ENCODE measurements at places on chromosomes 2 and 18.

- no peak for DNase-seq
Measured at GRCh38 chr18:2994603-2995432, 18.1 kb downstream of the LPIN2 start.

DNA sequence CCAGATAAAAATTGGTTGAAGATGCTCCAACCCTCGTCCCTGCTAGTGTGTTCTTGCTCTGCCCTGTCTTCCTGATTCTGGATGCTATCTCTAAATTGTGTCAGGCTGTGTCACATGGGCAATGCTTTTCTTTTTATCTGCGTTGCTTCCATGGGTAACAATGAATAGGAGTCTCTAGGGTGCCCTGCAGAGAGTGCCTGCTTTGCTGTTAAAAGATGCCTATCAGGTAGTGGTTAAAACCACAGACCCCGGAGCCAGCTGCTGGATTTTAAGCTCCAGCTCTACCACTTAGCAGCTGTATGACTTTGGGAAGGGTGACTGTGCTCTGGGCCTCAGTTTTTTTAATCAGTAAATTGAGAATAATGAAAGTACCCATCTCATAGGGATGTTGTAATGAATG lies 340.3 kb downstream of the PLCL1 start:
- DNase-seq = no peak

GRCh38 chr2:209834767-209835166 lies 63.1 kb downstream of the UNC80 start:
- no peak for DNase-seq

DNA sequence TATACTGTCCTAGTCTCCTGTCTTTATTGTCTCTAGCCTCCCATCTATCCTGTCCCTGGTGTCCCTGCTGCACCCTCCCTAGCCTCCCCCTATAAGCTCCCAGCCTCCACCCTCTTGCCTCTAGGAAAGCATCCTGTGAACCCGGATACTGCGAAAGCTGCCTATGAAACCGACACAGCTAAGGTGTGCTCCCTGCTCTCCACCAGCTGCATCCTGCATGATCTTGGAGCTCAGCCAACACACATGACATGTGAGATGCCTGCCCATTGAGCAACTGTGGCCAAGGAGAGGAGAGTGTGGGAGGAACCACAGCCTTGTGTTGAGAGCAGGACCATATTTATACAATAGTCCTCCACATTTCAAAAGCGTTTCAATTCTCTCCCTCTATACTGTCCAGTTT lies 187.1 kb downstream of the ZBTB7C start:
- peak; percentile 75 for DNase-seq

GRCh38 chr2:226791056-226791486 lies 8.5 kb downstream of the IRS1 start:
- DNase-seq = no peak

- DNase-seq = peak; percentile 71
Measured at GRCh38 chr2:30272761-30273573, 41.6 kb downstream of the LBH start.

DNA sequence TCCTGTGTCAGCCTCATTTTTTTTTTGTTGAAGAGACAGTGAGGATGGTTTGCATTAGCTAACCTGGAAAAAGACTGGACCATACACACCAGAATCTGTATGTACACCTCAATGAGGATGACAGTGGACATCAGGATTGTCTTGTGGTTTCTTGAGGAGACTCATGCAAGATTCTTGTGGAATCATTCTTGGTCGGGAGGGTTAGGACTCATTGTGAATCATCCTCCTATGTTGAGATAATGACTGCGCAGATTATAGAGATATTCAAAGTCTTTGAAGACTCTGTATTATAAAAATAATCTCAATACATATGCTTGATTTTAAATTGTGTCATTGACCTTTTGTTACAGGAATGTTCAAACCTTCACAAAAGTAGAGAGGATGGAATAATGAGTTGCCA lies 49.1 kb upstream of the DOCK10 start:
- no peak for DNase-seq

DNA sequence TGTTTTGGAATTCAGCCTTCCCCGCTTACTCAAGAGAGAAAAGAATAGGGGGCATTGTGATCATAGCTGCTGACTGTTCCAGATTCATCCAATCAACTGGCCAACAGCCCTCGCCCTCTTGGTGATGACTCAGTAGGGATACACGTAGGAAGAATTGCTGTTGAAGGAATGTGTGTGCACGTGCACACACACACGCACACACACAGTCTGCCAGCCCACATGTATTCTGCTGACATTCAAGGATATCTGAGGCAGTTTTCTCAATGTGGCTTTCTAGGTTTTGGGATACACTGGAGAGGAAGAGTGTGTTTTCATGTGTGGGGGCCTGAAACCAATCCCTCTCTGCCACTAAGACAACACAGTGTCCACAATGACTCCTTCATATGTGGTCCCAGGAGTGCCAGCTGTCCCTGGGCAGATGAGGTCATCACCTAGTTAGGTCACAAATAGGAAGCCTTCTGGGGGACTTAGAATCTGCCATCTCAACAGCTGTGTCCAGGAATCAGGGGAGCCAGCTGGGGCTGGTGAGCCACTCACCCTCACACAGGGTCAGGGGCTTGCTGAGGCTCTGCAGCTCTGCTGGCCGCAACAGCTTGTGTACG lies 352.6 kb downstream of the SS18 start:
- DNase-seq = no peak

DNA sequence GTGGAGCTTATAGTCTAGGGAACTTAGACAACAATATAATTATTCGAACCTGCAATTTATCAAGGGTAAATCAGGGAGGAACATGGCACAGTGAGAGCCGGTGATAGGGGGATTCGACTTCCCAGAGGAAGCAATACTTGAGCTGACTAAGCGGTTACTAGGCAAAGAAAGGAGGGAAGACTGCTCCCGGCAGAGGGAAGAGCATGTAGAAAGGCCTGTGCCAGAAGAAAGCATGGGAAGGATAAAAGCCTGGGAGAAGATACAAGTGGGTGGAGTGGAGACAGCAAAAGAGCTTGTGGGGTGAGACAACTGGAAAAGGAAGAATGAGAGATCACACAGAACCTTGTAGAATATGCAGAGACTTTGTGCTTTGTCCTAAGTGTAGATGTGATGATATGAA lies 93.3 kb downstream of the MARCHF4 start:
- no peak for DNase-seq

DNA sequence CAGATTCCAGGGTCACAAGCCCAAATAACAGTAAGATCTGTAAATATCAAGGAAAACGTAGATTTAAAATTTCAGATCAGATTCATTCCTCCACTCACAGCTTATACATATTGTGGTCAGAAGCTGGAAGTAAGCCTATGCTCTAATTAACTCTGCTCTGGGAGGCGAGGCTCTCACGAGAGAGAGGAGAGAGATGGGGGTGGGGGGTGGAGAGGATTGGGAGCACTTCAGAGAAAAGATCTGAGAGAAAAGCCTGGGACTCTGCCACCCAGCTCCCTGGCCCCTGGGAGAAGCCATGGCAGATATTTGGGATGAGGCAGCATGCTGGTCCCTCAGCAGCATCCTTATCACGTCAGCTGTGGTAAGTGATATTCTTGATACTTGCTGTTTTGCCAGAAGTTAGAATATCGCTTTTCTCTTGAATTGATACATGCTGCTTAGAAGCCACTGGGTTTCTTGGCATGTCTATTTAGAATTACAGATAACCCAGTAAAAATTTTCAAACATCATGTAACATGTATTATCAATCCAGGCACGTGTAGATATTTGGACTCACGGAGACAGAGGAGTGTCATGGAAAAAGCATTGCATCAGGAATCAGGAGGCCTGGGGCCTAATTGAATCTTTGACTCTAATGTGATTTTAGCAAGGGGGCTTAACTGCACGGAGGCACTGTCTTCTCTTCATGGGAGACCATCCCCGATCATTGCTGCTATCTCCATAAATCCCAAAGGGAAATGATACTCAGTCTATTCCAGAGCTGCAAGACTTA lies 265.4 kb downstream of the HRH4 start:
- no peak for DNase-seq

DNA sequence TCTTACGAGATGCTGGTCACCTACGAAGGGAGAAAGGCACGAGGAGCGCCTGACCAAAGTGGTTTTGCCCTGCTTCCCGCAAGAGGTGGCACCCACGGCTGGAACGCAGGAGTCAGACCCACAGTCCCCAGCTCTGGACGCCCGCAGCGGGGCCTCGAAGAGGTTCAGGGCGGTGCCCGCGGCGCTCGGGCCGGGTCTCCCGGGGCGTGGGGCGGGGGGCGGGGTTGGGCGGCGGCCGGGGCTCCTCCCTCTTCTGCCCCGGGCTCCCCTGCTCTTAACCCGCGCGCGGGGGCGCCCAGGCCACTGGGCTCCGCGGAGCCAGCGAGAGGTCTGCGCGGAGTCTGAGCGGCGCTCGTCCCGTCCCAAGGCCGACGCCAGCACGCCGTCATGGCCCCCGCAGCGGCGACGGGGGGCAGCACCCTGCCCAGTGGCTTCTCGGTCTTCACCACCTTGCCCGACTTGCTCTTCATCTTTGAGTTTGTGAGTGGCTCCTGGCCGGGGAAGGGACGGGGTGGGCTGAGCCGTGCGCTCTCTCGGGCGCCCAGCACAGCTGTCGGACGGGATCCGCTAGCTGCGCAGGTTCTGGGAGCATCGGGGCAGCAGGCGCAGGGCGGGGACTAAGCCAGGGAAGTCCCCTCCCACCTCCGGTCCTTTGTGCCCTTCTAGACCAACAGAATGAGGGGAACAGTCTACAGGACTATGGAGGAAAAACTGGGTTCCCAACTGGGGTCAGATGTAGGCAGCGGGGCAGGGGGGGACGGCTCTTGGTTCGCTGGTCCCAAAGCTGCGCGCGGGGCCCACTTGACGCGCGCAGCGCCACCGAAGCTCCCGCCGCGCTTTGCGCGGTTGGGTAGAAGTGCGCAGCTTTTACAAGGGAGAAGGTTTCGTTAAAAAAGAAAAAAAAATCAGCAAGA lies at the start of gene MAL:
Gene MAL, plus strand, starts transcription at position 303 of the 914 bp plus-strand sequence. Its CDS starts 85 bp downstream, at position 388.
- DNase-seq = no peak

Data from HT-29 (cell line).